Mesothelial cell of epicardium (in vitro differentiated cells): ENCODE measurements at places on chromosomes 12 and 14. TPM values are rescaled to one million over a fixed set of nuclear protein-coding genes. Genes with fewer than 3 reads are reported as not detected.

DNA sequence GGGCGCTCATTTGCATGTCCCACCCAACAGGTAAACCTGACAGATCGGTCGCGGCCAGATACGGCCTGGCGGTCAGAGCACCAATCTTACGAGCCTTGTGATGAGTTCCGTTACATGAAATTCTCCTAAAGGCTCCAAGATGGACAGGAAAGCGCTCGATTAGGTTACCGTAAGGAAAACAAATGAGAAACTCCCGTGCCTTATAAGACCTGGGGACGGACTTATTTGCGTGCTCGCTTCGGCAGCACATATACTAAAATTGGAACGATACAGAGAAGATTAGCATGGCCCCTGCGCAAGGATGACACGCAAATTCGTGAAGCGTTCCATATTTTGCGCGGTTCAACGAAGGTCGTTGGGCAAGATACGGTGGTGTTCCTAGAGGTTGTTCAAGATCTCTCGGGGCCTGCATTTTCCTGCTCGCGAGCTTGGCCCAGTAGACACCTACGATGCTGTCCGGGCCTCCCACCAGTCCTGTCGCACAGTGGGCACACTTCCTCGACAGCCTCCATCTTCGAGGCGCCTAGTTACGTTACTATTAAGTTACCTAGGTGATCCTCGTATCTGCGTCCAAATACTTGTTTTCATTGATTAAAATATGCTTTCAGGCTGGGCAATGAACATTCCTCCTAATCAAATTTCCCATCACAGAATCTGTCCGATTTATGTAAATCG lies at the start of gene RNU6-7:
TSS of gene RNU6-7 (plus strand) at position 230 of the 675 bp plus-strand sequence.
- no peak for DNase-seq

GRCh38 chr12:96343347-96343954 lies 56.8 kb downstream of the CDK17 start:
- DNase-seq = no peak

- no peak for DNase-seq
These were observed 488.4 kb downstream of the PCNX1 start for GRCh38 chr14:71395636-71396035.

The SPIC gene
- not detected in 3 replicates for total RNA-seq

DNA sequence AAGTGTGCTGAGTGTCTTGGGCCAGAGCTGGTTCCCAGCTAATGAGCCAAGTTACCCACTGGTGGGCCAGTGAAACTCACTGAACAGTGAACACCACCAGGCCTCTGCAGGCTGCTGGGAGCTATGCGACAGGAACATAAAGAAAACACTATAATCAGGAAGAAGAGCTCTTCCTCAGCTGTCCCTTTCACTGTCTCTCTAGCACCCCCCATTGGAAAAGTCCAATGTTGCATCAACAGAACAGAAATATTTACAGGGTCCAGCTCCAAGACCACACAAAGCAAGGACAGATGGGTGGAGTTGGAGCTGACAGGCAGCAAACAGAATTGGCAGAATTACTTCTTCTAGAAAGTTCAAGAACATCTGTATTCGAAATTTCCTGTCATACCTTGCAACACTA lies 903.6 kb upstream of the TMEM132C start:
- no peak for DNase-seq

The PLA2G1B gene
- total RNA-seq = not detected in 3 replicates

DNA sequence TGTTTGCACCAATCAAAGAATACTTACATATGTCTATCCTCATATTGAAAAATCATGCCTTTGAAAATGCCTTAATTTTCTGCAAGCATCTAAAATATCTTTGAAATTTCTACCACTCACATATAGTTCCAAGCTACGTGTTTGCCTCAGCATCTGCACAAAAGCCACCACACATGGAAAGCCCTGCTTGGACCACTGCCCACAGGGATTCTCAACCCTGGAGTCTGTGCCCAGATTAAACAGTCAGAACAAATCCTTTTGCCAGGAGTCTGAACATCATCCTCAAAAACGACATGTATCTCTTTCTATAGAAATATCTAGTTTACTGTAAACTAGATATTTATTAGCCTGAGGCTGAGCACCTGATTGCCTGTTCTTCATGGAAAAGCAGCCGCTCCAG lies 32.6 kb downstream of the ARMH4 start:
- DNase-seq = no peak

GRCh38 chr14:22509036-22509709 lies 79.9 kb downstream of the DAD1 start:
- no peak for DNase-seq

GRCh38 chr14:73607241-73607640 lies 5.1 kb upstream of the ACOT6 start:
- no peak for DNase-seq

The KLHL33 gene
- 0.11 to 0.16 TPM (median 0.13 TPM) in 3 replicates for total RNA-seq

DNA sequence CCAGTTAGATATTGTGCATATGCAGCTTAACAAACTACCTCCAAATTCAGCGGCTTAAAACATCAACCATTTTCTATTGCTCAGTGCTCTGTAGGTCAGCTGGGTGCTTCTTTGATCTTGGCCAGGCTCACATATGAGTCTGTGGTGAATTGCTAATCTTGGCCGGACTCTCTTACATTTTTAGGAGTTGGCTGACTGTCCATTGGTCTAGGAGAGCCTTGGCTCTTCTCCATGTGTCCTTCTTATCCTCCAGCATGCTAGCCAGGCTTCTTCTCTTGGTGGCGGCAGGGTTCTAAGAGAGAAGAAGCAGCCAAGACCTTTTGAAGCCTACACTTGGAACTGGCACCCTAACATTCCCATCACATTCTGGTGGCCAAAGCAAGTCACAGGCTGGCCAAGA lies 174.3 kb upstream of the PWP1 start:
- DNase-seq = no peak

- no peak for DNase-seq
These were observed 9.4 kb downstream of the PPP1R12A start for GRCh38 chr12:79925492-79925891.

- no peak for DNase-seq
These were observed 364.2 kb upstream of the TMPO start for GRCh38 chr12:98151105-98151590.

DNA sequence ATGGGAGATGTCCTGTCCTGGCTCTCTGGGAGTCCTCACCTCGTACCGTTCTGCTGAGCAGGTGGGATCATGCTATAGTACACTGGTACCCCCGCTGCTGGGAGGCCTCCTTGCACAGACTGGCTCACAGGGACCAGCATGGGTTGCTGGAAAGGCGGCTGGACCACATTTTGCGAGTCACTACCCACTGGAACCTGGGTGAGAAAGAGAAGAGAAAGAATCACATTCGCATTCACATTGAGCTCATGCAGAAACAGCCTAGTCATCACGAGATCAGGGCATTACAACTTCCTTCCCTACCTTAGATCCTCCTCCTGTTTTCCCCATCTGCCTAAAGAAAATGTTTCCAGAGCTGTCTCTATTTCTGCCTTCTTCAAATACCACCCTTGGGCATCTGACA lies 17.3 kb upstream of the STAC3 start:
- no peak for DNase-seq

DNA sequence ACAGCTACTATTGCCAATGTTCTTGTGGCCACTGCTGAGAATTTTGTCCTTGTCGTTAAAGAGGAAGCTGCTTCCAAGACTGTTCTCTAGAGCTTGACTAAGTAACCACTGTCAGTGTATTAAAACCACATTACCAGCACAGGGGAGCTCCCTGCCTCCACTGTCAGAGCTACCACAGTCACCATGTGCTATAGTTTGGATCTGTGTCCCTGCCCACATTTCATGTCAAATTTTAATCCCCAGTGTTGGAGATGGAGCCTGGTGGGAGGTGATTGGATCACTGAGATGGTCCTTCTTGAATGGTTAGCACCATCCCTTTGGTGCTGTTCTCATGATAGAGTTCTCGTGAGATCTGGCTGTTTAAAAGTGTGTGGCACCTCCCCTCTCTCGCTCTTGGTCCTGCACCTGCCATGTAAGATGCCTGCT lies 23.2 kb upstream of the RAP1B start:
- no peak for DNase-seq

The RERG gene
- 28.6 to 34.0 TPM (median 33.3 TPM) in 3 replicates for total RNA-seq

GRCh38 chr12:102234599-102234998 lies 37.0 kb upstream of the PMCH start:
- DNase-seq = no peak

- DNase-seq = no peak
These were observed 14.3 kb upstream of the GPX2 start for GRCh38 chr14:64956697-64957406.

DNA sequence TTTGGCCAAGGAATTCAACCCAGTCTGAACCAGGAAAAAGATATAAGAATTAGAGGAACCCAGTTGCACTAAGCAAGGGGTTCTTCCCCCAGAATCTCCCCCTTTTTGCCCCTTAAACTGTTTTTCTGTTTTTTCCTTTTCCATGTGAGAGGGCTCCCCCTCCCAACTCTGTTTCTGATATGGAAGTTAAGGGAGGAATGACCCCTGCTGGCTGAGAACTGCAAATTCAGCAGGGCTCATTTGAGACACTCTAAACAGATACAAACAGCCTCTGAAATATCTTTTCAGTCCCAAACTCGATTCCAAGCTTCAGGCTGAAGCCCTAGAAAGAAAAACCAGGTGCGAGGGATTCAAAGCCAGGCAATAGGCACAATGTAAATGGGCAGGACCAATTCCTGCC lies 132.7 kb downstream of the SLC41A2 start:
- DNase-seq = no peak

DNA sequence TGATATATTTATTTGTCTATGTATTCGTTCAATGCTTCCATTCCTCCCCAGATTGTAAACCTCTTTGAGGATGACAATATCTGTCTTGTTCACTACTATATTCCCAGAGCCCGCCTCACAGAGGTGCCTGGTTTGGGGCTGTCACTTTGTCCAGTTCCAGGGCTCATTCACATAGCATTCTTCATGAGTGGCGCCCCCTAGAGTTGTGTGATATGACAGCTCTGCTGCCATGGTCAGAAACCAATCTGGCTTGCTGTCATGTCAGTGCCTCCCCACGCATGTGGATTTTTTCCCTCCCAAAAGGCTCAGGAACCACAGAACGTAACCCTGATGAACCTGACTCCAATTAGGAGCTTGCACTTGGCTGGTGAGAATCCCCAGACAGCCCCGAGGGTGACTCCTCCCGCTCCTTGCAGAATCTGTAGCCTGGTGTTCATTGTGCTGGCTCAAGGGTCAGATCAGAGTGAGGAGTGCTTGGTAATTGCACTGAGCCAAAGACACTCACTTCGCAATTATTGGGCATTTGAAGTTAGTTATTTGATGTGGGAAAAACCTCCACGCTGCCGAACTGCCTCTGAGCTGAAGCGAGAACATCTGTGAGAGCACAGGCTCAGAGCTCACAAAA lies 145.5 kb downstream of the PTPN11 start:
- DNase-seq = no peak

- no peak for DNase-seq
These were observed 111.4 kb upstream of the TSPAN8 start for GRCh38 chr12:71269281-71269598.

DNA sequence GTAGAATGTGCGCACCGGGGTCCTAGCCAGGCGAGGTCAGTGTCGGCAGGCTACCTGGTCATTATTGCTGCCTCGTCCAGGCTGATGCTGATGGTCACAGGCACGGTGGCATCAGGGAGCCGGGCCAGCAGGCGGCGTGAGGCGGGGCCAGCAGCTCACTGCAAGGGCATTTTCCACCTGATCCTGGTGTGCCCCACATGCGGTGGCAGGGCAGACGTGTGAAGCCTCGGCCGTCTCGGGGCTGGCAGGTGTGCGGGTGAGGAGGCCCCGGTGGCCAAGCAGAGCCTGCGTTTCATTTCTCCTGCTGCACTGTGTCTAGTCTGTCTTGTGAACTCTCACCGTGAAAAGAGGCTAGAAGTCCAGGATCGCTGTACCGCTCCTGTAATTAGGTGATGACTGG lies 12.0 kb upstream of the AMN start:
- no peak for DNase-seq

DNA sequence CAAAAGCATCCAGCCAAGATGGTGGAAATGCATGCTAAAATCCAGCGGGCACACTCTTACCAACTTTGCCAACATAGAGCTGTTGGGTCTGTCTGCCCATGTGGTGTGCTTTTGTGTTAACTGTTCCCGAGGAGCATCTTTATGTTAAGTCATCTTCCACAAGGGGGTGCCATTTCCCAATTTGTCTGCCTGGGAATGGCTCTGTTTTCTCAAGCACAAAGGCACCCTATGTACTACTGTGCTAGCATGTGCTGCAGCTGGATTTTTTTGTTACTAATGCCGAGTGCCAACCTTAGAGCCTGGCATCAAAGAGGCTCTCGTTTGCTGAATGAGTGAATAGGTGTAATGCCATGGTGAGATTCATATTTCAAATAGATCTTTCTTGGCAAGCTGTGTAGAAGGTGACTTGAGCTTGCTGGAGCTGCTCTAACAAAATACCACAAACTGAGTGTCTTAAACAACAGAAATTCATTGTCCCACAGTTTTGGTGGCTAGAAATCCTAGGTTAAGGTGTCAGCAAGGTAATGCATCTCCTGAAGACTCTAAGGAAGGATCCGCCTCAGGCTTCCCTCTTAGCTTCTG lies 74.3 kb downstream of the TRHDE start:
- peak; percentile 43 for DNase-seq

The FAM181A gene
- total RNA-seq = not detected in 3 replicates

The CLECL1 gene
- not detected in 3 replicates for total RNA-seq

DNA sequence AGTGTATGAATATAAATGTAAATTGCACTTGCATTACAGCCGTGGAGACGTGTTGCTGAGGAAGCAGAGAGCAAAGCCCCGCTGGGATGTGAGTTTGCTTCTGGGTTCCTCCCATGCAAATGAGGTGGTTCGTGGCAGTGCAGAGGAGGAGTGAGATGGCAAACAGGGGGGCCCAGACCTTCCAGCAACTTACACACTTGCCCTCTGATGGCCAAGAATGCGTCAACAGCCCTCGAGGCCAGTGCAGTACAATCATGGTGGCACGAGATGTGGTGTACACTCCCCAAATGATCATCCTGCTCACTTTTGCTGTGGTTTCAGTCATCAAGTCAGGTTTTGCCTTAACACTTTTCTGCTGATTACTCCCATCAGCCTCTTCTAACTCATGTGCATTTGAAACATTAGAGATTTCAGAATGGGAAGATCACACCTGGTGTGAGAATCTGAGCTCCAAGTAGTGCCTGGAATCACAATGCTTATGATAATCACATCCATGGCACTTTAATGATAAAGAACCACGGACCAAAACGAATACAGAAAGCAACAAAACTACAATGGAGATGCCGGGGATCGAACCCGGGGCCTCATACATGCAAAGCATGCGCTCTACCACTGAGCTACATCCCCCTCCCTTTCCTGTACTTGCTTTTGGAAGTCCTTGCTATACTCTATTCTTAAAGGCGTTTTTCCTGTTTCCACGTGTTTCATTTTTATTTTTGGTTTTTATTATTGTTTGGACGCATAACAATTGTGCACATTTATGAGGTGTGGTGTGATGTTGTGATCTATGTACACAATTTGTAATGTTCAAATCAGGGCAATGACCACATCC lies 7.0 kb upstream of the UBC start:
- no peak for DNase-seq

- no peak for DNase-seq
These were observed 60.0 kb downstream of the PPP2R5C start for GRCh38 chr14:101821528-101821927.

The TAS2R50 gene
- 3.3 to 3.4 TPM (median 3.3 TPM) in 3 replicates for total RNA-seq
